Hepatic stellate cell (primary cell): ENCODE measurements at places on chromosomes 3 and 15.

- DNase-seq: no peak
These were observed 11.2 kb downstream of the ACAN start for GRCh38 chr15:88814393-88814792.

- DNase-seq: no peak
These were observed 4.4 kb downstream of the CAMKV start for GRCh38 chr3:49865198-49865784.

DNA sequence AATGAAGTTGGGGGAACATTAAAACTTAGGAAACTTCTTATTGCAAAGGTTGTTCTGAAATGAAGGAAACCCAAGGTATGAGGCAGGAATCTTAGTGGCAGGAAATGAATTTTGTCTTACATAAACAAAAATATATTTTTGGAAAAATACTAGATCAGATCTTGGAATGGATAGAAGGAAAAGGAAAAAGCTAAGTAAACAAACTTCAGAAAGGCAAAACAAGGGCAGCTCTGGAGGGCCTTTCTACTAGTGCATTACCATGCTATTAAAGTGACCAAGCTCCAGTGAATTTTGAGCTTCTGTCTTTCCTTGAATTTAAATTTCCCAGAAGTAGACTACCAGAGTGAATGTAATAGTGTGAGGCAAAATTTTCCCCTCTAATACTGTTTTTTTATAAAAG, 13.6 kb downstream of the ARL6 start:
- no peak for DNase-seq

GRCh38 chr3:54659347-54659746, 268.5 kb downstream of the LRTM1 start:
- no peak for DNase-seq

DNA sequence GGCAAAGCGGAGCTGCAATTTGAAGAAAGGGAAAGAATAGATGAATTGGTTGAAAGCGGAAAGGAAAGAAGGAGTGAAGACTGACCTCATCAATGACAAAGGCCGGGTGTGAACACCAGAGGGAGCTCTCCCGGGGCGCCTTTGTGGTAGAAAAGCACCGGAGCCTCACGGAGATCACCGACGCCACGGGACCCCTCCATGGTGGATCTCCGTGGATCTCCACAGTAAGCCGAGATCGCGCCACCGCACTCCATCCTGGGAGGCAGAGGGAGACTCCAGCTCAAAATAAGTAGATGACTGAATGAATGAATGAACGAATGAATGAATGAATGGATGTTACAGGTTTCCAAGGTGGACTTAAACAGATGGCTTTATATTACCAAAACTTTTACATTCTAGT, 25.0 kb downstream of the GPR160 start:
- DNase-seq: no peak
